ENCODE measurements at places on chromosomes 11 and 22.

DNA sequence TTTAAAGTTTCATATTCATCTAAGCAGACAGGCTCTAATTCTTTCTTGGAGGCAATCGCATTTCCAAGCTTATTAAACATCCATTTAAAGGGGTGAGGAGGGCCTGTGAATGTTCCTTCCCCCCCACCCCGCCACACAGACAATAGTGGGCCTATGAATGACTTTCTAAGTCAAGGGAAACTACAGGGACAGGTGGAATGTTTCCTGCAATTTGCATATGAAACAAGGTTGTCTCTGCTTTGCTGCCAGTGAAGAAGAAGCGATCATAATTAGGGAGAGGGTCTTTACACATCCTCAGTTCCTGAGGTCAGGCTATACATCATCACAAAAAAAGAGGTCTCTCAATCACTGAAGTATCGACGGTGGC, 127.9 kb upstream of the OPCML start:
- DNase-seq, result no peak

- DNase-seq, result no peak
These were observed 1224.8 kb downstream of the JRKL start for GRCh38 chr11:97614606-97615005.

- DNase-seq, result no peak
These were observed 3.6 kb downstream of the NHERF4 start for GRCh38 chr11:119188887-119189286.

- DNase-seq, result no peak
These were observed 1.5 kb upstream of the MMP20 start for GRCh38 chr11:102626676-102627075.

GRCh38 chr22:49775867-49776511, 51.7 kb downstream of the BRD1 start:
- no peak for DNase-seq

GRCh38 chr11:15988693-15989231, 367.6 kb downstream of the SOX6 start:
- DNase-seq, result no peak

DNA sequence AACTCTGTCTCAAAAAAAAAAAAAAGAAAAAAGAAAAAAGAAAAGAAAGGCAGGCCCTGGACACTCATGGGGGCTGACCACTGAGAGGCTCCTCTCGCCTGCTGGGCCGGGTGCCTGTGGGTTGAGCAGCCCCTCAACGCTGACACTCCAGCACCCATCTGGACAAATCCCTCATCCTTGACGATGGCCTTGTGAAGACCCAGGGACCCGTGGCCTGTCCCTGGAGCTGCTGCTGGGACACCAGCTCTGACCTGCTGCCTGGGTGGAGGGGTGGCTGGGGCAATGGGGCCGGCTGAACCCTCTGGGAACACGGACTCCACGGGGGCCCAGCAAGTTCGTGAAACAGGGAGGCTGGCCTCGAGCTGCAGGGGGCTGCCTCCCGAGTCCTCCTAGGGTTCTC, 10.5 kb upstream of the BID start:
- no peak for DNase-seq

- peak; percentile 96 for DNase-seq
These were observed 6.0 kb upstream of the MALAT1 start for GRCh38 chr11:65492637-65493366.

DNA sequence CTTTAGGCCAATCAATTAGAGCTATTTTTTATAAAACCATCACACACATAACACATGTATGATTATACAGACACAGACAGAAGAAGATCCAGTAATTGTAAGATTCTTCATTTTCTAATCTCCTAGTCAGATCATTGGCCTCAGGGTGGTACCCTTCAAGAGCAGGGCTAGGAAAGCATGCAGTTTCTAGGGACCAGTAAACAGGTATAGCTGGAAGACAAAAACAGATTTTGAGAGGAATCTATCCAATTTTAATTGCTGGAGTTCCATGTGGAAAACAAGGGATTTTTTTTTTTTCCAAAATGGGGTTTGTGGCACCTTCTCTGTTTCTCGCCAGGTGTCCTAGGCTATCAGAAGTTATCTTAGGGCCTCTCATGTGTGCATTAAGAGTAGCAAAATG, 29.6 kb downstream of the METTL15 start:
- DNase-seq, result no peak

DNA sequence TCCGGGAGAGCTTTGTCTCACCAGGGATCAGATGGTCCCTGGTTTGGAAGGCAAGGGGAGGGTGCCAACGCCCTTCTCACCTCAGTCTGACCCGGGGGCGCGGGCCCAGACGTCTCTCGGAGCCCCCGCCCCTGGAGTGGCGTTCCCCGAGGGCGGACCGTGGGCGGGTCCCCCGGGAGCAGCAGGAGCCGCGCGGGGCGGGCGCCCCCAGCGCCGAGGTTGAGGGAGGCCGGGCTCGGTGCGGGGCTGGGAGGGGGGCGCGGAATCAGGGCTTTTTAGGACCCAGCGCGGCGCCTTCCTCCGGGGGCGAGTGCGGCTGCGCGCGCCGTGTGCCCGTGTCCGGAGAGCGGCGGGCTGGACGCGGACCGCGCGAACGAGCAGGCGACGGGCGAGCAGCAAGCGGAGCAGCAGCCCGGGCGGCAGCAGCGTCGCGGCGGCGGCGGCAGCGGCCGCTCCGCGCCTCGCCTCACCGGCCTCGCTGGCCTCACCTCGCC, at the start of gene KCNC1:
Gene KCNC1, plus strand, starts transcription at position 364 of the 494 bp plus-strand sequence. CDS start 1,222 bp downstream, outside the sequence.
- peak; percentile 69 for DNase-seq

- no peak for DNase-seq
These were observed 14.5 kb upstream of the CYP2R1 start for GRCh38 chr11:14906578-14906977.

GRCh38 chr11:61963016-61963281, 4.5 kb downstream of the FTH1 start:
- no peak for DNase-seq

- no peak for DNase-seq
These were observed 63.5 kb downstream of the ENDOD1 start for GRCh38 chr11:95152876-95153856.

- no peak for DNase-seq
These were observed 94.7 kb downstream of the MUC15 start for GRCh38 chr11:26477396-26477795.

- no peak for DNase-seq
These were observed 76.0 kb downstream of the MRTFA start for GRCh38 chr22:40560551-40560950.

- DNase-seq, result peak; percentile 49
These were observed 75.0 kb upstream of the OR4B1 start for GRCh38 chr11:48141475-48142122.

- DNase-seq, result no peak
These were observed 56.4 kb downstream of the SGSM3 start for GRCh38 chr22:40426594-40427333.

DNA sequence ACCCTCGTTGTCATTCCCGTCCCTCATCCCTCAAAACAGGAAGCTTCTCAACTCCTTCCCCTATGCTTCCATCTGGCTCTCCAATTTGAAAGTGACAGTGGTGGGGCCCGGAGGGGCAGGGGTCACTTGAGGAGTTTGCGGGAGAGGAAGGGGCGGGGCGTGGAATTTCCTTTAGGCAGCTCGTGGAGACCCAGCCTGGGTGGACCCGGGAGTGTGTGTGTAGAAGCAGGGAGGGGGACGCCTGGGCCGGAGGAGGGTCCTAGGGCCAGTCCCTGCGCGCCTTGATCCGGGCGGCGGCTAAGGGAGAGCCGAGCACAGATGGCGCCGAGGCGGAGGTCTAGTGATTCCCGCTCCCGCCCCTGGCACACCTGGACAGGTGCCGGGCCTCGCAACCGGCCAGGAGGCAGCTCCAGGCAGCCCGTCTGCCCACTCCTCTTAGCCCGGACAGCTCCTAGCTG, 7.8 kb upstream of the PAX6 start:
- DNase-seq, result no peak

- DNase-seq, result no peak
These were observed 70.7 kb downstream of the MN1 start for GRCh38 chr22:27730641-27731433.

DNA sequence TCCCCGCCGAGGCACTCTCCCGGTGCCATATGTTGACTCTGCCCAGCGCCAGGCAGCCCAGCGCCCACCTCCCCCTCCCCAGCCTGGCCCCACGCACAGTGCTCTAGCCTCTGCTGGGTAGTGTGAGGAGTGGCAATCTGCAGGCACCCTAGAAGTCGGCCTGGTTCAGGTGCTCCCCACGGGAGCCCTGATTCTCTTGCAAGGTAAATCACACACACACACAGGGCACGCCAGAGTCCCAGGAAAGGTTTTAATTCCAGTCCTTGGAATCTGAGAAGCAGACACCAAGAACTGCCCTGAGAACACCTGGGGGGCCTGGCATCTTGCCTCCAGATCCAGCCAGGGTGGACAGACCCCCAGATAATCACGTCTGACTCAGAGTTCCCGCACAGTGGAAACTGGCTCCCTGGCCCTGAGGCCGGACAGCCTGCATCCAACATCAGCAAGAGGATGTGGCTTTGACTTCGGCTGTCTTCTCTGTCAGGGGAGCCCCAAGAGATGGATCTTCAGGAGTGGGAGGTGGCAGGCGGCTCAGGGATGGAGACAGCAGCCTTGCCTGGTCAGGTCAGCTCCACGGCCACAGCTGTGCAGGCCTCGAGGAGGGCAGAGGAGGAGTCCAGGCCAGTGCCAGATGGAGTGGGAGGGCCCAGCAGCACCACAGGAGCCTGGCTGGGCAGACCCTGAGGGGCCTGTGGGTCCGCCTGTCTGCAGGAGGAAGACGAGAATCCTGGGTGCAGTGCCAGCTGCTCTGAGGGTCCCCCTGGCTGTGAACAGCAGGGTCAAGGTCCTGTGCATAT, 1.1 kb upstream of the RIN1 start:
- no peak for DNase-seq

Data from testis (tissue), 5 donors.